ENCODE measurements at places on chromosomes 2 and 18.

DNA sequence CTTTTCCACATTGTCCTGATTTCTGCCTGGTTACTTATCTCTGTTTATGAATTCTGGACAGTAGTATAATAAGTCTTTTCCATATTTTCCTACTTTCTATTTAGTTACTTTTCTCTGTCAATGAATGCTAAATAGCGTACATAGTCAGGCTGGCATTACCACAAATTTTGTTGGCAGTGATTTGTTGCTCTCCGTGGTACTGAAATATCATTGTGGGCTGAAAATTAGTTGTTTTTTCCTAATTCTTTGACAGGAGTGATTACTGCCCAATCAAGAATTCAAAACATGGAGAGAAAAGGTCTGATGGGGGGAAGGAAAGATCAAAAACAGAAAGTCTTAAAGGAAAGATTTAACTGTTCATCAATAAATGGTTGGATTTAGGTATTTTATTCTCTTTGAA is 7.7 kb upstream of the GALNT13 start:
- DNase-seq = no peak

DNA sequence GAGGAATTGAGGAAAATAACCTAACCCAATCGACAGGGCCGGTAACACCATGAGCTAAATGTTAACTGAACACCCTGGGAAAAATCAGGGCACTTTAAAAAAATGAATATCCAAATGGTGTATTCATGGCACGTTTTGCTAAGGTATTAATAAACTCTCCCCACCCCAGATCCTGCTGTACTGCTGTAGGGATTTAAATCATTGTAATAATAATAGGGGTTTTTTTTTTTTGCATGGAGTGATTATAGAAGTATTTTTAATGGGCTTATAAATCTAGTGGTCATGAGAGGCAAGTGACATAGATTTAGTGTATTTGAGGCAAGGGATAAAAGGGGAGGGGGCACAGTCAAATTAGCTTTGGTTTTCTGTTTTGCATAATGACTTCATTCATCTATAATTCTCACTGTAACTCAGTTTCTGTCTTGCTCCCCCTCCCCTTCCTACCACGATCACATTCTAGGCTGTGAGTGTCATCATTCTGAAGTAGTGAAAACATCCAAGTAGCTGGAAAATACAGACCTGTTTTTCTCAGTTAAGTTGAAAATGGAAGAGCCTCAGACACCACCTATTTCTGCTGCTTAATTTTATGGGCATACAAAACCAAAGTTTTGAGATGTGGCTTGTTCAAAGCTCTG is 18.2 kb upstream of the MGAT5 start:
- DNase-seq = no peak

DNA sequence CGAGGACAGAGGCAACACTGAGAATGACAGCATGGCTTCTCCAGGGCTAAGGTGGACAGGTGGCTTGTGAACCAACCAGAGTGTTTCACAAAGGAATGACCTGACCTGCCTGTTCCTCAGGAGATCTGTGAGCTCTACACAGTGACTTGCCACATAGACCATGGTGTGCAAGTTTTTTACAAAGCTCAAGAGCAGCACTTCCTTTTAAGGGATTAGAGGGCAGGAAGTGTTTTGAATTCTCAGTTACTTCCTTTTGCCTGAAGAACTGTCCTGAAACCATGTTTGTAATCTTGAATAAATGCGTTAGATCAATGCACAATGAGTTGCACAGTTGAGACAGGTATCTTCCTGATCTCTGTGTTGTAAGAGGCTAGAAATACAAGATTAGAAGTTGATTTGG is 421.9 kb downstream of the THSD7B start:
- no peak for DNase-seq

DNA sequence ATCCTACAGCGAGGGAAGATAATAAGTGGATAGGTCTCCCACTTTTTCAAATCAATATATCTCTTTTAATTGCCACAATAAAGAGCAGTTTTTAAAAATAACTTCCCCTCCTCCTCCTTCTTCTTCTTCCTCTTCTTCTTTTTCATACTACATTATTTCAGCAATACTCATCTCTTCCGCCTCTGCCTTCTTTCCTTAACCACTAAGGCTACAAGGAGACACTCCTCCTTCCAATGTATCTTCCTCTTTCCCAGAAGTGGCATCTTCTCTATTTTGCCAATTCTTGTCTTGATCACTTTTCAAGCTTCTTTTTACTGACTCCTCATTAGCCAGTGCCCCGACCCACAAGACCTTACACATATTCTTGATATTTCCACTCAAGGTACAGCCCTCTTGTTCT is 546.6 kb upstream of the CHAC2 start:
- no peak for DNase-seq

- no peak for DNase-seq
Observed at GRCh38 chr18:50727721-50728471, 91.9 kb downstream of the MRO start.

GRCh38 chr2:109604597-109604996 is 9.2 kb downstream of the SEPTIN10 start:
- no peak for DNase-seq

GRCh38 chr2:183037553-183038340 is 510 bp downstream of the NCKAP1 start:
- peak; percentile 47 for DNase-seq

DNA sequence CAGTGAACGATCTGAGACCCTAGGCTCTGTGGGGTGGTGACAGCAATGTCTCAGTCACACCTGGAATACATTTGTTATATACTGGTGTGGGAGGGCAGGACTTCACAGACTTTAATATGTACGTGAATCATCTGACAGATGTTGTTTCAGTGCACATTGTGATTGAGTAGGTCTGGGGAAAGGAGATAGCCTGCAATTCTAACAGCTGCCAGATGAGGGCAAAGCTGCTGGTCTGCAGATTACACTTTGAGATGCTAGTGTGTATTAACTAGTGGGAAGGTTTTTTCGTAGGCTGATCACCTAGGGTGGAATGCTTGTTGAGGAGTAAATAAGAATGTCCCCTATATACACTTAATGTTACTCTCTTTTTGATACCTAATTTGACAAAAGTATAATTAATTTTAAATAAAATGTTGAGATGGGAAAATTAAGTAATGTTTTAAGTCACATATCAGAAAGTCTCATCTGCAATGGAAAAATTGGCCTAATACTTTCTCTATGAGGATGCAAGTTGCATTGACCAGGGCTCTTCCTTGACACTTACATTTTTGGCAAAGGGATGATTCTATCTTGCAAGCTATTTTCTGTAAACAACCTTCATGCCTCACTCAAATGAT is 496.9 kb upstream of the HNMT start:
- DNase-seq = peak; percentile 18

- DNase-seq = no peak
Observed at GRCh38 chr2:20035955-20036666, 15.3 kb downstream of the LAPTM4A start.

GRCh38 chr2:12642859-12643258 is 73.9 kb upstream of the TRIB2 start:
- no peak for DNase-seq

GRCh38 chr2:154532763-154533162 is 165.7 kb upstream of the KCNJ3 start:
- no peak for DNase-seq

GRCh38 chr18:68841301-68841700 is 43.4 kb downstream of the CCDC102B start:
- DNase-seq = no peak

GRCh38 chr2:201406077-201406662 is 45.1 kb downstream of the TRAK2 start:
- no peak for DNase-seq

DNA sequence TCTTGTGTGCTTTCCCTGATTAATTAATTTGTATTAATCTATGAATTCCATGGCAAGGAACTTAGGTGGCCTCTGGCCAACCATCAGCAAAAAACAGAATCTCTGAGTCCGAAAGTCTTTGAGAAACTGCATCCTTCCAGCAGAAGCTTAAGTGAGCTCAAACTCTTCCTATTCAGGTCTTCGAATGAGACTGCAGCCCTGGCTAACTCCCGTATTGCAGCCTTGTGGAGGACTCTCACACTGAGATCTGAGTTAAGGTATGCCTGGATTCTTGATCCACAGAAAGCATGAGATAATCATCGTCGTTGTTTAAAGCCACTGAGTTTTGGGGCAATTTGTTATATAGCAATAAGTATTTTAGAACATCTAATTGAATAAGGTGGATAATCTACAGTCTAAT is 1143.9 kb upstream of the NXPH2 start:
- DNase-seq = no peak

- no peak for DNase-seq
Observed at GRCh38 chr18:48914581-48915251, 36.0 kb downstream of the SMAD7 start.

DNA sequence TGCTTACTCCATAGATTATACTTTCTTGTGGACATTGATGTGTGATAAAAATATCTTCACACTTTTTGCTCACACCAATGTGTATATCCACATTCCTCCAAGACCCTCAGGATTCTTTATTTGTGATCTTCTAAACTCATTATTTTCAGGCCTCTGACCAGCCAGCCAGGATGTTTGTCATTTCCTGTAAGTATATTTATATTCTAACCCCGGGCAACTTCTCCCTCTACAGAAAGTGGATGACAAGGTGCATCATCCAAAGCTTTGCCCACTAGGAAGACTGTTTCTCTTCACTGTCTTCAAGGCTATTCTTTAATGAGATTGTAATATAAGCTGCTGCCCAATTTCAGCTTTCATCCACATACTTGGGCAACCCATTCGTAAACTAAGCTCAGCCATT is 3.6 kb upstream of the CWC22 start:
- DNase-seq = no peak

DNA sequence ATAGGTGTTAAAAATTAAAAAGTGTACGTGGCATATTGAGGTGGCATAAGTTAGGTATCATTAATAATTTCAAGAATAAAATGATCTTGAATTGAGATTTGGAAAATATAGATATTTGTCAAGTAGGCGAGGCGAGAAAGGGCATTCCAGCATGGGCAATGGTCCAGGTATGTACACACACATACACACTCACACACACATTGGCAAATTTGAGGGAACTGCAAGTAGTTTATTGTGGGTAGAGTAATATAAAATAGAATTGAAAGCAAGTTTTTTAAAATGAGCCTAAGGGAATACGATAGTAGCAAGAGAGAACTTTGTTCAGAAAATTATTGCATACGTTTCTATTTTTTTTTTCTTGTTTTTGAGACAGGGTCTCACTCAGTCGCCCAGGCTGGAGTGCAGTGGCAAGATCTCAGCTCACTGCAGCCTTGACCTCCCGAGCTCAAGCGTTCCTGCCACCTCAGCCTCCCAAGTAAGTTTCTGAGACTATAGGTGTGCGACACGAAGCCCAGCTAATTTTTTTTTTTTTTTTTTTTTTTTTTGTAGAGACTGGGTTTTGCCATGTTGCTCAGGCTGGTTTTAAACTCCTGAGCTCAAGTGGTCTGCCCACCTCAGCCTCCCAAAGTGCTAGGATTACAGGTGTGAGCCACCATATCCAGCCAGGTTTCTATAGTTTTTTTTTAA is 96.7 kb upstream of the SLC39A10 start:
- DNase-seq = no peak

DNA sequence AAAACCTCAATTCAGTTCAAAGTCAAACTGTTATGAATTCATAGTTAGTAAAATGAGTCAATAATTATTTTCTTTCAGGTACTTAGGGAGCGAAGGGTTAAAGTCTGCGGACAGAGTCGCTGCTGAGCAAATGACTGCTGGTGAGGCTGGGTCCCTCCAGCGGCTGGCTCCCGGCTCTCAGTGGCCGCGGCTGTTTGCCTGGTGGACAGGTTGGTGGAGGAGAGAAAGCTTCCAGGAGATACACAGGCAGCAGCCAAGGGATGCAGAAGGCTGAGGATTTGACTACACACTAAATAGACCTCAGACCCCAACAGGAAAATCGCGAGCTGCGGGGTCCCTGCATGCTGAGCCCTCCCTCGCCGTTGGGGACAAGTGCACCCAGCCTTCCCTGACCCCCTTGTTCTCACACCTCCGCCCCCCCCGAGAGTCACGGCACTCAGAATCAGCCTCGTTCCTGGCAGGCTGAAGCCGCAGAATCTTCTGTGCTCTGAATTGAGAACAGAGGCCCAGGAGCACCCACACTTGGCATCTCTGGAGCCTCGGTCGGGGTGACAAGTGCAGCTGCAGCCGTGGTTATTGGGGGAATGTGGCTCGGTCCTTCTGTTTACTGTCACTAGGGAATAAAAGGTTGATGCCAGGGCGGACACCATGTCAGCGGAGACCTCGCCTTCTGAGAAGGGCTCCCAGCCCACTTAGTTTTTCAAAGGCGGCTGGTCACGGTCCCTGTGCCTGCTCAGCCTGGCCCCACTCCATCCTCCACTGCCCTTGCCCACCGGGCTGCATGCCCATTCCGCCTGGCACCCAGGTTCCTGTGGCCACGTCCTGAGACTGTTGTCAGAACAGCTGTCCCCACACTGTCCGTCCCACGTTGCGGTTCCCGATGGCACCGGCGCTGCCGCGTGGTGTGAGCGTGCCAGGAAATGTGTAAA is 74.0 kb downstream of the SLC66A2 start:
- DNase-seq = no peak

GRCh38 chr18:35578481-35578880 is 3.1 kb upstream of the GALNT1 start:
- no peak for DNase-seq

DNA sequence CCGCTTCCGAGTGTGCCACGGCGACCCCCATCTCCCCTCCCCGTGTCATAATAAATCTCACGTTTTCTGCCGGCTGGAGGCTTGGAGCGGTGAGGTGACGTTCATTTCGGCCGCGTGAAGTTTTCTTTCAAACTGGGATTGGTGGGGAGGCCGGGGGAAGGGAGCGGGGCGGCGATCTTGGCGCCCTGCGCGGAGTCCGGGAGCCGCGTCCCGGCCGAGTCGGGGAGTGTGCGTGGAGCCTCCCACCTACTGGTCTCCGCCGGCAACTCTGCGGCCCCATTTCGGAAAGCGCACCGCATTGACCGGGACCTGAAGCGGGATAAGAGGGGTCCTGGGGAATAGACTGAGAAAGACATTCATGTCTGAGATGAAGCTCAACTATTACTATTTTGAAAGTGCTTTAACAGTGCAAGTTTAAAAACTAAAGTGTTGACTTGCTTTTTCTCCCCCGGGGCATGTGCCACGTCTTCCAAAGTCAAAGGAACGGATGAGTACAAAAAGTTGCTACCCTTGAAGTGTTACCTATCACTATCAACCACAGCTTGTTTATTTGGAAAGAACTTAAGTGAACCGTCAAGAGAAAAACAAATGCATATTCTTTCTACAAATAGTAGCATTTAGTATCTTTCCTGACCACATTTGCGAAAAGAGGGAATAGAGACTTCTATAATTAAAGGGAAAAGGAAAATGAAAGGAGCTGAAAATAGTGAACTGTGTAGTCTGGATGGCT is 818 bp upstream of the IKZF2 start:
- no peak for DNase-seq

DNA sequence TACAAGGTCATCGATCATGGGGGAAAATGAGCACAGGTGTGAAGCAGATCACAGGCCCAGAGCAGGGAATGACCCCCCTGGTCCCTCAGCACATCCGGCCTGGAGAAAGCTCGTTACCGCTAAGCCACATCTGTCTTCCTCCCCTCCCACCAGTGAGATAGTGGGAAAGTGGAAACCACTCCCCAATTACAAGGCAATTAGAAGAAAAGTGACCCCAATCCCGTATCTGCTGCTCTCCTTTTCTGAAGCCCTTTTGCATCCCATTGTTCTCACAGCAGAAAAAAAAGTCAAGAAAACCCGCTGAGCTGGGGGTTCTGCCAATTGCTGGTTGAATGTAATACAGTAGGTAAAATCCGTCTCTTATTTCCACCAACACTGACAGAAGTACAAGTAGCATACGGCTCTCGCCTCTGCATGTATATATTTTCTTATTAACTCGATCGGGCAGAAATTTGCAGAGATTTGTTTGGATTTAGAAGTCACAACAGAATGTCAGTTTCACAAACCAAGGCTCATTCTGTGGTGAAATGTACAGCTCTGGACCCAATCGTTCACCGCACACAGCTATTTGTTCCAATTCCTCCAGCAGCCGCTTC is 287.0 kb downstream of the TCF4 start:
- DNase-seq = no peak

- DNase-seq = peak; percentile 74
Observed at GRCh38 chr2:198314559-198315153, 510.3 kb downstream of the PLCL1 start.
